ENCODE measurements at places on chromosomes 12 and 14.
A peak's percentile ranks its signal among the peaks of the same experiment; 100 is the strongest.

DNA sequence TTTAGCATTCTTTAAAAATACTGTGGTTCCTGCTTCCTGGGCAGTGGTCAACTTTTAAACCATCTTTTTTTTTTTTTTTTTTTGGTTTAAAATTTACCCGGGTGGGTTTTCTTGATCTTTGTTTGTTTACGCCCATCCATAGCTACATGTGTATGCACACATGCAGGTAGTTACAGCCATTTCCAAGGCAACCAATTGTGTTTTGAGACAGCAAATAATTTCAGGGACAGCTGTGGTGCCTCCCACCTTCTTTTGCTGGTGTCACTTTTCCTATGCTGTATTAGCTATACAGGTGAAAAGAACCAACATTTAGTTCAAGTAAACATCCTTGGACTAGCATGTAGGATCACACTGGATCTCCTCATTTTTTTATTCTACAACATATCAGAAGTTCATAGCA lies 52.0 kb upstream of the PSMA6 start:
- DNase-seq, result no peak

GRCh38 chr12:117686911-117687377 lies 281.8 kb downstream of the KSR2 start:
- DNase-seq, result no peak

- no peak for DNase-seq
Observed at GRCh38 chr12:122054842-122055520, 23.6 kb upstream of the MLXIP start.

DNA sequence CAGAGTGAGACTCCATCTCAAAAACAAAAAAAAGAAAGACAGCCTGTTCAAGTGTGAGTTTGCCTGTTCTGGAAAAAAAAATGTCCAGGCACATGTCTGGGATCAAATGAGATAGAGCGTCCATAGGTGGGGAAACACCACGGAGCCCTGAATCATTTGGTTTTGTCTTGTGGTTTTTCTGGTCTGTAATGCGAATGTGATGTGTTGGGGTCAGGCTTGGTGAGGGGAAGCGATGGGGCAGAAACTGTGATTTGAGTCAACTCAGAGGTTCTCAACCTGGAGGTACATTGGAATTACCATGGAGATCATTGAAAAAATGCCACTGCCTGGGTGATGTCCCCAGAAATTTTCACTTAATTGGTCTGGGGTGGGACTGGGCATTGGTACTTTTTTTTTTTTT lies 183.9 kb upstream of the PWP1 start:
- no peak for DNase-seq

DNA sequence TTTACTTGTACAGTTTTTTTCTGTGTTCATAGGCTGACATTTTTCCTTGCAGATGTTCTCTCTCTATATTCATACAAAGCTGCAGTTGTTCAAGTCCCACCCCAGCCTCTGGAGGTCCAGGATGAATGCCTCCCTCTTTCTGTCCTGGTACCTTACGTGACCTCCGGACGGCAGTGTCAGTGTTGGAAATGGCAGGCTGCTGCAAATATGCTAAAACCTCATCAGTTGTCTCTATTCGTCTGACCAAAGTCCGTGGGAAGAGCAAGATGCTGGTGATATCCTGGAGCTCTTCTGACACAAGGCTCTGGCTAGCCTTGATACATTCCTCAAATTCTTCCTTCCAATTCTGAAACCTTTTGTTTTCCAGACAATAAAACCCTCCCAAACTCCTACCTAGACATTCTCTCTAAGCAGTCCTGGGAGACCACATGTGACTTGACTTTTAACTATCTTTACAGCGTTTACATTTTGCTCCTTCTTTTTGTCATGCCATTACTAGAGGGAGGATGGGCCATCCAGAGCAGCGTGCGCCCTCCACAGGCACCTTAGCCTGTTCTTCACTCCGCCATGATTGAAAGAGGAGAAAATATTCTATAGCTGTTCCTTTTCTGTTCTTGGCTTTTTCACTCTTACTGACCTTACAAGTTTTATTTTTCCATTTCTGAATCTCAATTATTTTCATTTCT lies 143.6 kb downstream of the RGS6 start:
- no peak for DNase-seq

GRCh38 chr12:46354111-46354801 lies 18.3 kb downstream of the SLC38A2 start:
- DNase-seq, result peak; percentile 28

DNA sequence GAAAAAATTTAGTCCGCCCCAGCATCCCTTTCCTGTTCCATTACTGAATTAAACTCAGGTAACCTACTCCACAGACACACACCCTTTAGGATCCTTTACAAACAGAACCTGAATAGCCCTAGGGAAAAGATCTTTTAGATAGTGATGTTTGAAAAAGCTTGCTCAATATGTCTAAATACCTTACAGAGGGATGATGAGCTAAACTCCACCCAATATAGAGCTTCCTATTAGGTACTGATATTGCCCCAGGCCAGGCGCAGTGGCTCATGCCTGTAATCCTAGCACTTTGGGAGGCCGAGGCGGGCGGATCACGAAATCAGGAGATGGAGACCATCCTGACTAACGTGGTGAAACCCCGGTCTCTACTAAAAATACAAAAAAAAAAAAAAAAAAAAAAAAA lies 50.1 kb downstream of the FERMT2 start:
- DNase-seq, result no peak

- no peak for DNase-seq
Observed at GRCh38 chr12:109612975-109613502, 39.4 kb downstream of the MVK start.

- DNase-seq, result no peak
Observed at GRCh38 chr14:78344290-78344689, 174.1 kb downstream of the NRXN3 start.

- no peak for DNase-seq
Observed at GRCh38 chr12:47775100-47775911, 2.3 kb downstream of the SLC48A1 start.

DNA sequence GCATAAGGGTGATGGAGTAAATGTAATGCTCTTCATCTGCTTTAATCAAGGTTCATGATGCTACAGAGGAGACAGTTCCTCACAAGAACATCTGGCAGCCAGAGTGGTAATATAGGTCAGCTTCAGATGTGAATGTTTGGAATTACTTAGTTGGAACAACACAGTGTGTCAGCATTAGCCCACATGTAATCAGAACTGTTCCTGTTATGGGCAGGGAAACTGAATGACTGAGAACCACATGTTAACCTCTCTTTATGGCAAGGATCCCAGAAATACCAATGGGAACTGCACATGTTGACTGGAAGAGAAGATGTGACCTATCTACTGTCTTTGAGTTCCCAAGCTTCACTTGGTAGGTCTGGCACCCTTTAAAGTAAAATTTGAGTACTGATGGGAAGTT lies 390.1 kb upstream of the PDE3A start:
- DNase-seq, result no peak

- DNase-seq, result no peak
Observed at GRCh38 chr12:41188841-41189394, 798 bp downstream of the PDZRN4 start.

DNA sequence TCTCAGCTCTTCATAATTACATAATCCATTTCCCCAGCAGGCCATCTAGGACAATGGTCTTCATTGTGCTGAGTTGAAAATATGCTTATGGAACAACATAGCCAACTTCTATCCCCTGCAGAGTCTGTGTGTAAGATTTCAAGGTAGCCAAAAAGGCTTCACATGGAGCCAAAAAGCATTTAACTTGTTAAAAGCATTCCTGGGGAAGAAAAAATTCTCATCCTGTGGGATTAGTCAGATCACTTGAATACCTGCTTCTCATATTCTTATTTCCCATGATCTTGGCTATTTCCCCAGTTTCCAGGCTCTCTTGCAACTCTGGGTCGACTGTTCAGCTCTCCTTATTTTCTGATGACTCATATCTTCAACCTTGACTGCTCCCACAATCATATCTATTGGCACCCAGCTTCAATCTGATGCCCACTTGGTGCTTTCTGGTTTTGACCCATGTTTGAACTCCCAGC lies 178.9 kb downstream of the KLHL28 start:
- DNase-seq, result no peak

DNA sequence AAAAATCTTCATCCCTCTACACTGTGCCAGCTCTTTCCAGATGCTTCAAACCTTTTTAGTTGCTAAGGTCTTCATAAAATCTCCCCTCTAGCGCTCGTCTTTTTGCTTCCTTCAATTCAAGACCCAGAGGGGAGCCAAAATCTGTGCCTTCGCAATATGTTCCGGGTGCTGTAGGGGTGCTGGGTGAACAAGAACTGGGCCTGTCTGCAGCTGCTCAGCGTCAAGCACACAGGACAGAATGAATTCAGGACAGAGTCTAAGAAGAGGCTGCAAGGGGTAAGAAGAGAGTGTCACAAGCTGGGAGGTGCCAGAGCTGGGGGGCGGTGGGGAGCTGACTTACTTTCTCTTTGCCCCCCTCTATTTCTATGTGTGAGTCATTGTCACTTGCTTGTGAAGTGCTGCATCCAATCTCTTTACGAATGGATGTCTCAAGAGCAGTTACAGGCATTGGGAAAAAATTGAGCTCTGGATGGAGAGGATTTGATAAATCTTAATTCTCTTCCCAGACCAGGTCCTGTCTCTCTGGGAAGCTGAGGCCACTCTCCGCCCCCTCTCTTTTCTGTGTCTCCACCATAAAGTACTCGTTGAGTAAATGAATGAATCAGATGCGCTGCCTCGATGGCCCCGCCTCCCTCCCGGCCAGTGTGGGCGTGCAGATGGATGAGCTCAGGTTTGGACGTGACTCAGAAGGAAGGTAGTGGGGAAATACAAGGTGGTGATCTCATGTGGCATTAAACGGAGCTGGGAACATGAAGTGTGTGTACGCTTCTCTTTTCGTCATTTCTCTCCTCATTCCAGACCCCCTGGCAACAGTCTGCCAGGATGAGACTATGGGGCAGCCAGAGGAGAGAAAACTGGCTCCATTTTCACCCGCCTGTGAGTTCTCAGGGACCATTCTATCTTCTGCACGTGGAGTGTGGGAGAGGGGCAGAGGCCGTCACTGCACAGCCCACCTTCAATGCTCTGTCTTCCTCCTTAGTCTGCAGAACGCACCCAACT lies 91.3 kb downstream of the TSPAN9 start:
- DNase-seq, result no peak

GRCh38 chr12:8709124-8709830 lies 11.5 kb downstream of the RIMKLB start:
- DNase-seq, result no peak

DNA sequence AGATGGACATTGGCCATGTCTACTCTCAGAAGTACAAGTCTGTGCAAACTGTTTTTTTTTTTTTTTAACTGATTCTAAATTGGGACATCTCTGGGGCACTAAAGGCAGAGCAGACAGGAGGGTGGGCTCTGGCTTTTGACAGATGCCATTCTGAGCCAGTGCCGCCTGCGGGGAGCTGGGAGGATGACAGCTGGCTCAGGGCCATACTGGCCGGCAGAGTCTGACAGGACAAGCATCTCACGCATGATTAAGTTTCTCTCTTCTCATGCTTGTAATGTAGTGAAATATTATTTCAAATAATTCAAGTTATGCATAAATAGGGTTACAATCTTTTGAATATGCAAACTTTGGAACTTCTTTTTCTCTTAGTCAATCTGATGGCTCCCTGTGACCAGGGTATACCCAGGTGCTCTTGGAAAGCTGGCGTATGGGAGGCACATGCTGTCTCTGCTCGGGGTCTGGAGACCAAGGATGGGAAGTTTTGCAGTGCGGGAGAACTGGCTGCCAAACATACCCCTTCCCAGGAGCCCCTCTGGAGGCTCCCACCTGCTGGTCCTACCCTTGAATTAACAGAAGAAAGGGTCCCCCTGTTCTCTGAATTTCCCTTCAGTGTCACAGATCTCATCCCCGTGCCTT lies 7.6 kb downstream of the CDCA4 start:
- DNase-seq, result no peak
